ENCODE measurements at places on chromosomes 1 and 21.

DNA sequence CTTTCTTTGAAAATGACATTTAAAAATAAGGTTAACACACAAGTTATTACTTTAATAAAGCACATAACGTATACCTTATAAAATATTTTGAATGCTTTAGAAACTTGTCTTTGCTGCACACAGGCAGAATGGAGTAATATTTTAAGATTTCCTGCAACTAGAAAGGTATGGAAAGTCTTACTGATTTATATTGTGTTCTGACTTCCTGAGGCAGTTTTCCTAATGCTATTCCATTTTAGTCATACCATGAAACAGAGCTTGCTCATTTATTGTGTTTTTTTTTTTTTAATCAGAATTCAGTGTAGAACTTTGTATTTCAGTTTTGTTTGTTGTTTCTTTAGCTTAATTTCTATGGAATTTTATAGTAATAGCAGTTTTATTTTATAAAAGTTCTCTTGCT lies 60.9 kb upstream of the S1PR1 start:
- DNase-seq: no peak

DNA sequence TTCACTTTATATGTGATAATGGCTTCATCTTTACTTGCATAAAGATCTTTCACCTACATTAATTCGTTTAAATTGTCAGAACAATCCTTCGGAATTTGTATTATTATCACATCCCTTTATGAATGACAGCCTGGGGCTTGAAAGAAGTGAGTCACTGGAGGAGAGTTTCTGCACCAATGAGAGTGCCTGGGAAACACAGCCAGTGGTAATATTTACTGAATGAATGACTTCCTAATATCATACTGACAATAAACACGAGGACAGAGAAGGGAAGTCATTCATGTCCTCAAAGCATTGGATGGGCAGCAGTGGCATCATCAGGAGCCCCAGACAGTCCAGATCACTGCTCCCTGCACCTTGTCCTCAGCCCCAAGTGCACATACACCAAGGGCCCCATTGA lies 40.7 kb upstream of the PDE4B start:
- no peak for DNase-seq

DNA sequence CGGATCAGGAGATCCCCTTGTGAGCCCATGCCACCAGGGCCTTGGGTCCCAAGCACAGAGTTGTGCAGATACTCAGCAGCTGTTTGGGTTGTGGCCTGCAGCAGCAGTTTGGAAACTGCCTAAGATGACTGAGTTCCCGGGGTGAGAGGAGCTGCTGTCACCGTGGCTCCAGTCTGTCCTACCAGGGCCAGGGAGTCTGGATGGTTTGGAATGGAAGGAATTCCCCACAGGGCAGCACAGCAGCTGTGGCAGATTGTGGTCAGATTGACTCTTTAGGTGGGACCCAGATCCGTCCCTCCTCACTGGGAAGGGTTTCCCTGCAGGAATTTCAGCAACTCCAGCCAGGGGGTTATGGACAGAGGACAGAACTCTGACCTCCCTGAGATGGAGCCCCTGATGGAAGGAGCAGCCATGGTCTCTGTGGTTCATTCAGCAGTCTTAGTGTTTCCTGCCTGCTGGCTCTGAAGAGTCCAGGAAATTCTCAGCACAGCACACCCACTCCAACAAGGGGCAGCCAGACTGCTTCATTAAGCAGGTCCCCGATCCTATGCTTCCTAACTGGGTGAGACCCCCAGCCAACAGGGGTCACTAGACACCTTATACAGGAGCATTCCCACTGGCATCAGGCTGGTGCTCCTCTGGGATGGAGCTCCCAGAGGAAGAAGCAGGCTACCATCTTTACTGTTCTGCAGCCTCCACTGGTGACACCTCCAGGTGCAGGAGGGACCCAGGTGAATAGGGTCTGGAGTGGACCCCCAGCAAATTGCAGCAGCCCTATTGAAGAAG lies 51.5 kb upstream of the TNFSF4 start:
- no peak for DNase-seq

DNA sequence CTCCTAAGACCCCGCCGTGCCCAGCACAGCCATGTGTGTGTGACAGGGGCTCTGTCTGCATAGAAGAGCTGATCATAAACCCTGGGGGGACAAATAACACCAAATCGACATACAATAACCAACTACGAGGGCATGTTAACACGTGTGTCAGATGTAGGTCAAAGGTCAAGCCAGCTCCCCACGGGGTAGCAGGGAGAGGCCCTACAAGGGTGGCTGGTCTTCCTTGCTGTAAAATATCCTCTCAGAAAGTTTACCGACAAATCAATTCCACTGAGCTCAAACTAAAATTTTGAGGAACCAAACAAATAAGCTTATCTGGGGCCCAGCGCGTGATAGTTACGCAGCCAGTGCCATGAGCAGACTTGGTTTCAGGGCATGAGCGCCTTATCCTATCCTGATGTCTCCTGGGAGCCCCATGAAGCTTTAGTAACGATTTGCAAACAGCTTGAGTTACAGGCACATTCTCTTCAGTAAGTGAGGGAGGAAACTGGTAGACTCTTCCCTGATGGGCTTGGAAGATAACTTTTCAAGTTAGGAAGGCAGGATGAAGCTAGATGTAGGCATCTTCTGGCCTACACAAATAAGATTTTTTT lies 2.7 kb upstream of the TMPRSS3 start:
- no peak for DNase-seq

GRCh38 chr1:209364716-209365115 lies 218.8 kb upstream of the CAMK1G start:
- DNase-seq: no peak

DNA sequence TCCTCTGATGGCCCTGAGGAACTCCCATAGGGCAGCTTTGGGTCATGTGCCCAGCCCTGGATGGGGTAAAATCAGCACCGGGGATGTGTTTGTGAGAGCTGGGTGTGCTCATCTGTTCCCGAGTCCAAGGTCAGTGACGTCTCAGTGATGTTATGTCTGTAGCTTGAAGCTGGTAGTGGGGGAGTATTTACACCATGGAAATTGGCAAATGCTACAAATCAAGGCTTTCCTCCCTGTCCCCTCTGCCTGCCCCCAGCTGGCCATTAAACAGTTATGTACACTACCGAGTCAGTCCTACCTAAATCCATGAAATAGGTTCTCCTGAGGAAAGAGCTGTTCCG lies 117.8 kb upstream of the SLC25A33 start:
- no peak for DNase-seq

DNA sequence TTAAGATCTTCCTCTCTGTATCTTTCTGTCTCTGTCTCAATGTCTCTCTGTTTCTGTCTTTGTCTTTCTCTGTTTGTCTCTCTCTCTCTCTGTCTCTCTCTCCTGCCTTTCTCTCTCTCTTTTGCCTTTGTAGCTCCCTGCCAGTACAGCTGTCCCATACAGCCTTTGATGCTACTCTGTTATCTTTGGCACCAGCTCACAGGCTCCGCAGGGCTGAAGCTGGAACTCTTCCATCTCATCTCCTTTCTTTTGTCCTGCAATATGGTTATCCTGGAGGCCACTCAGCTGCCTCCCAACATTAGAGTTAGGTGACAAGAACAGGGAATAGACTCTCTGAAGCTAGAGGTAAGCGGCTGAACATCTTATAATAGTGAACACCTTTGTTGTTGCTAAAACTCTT lies 354.3 kb upstream of the NEGR1 start:
- DNase-seq: no peak

DNA sequence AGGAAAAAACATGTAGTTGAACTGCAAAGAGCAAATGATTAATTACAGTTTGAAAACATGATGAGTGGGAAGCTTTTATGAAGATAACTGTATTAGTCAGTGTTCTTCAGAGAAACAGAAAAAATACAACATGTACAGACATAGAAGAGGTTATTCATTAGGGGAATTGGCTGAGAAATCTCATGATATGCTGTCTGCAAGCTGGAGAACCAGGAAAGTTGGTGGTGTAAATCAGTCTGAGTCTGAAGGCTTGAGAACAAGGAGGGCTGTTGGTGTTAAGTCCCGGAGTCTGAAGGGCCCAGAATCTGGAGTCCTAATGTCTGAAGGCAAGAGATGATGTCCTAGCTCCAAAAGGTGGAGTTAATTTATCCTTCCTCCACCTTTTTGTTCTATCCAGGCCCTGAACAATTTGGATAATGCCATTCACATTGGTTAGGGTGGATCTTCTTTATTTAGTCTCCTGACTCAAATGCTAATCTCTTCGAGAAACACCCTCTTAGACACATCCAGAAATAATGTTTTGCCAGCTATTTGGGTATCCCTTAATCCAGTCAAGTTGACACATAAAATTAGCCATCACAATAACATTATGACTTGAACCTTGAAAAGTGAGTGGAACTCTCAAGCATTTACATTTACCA lies 672.9 kb upstream of the PTBP2 start:
- DNase-seq: no peak

- DNase-seq: no peak
These were observed 9.2 kb upstream of the RPS6KA1 start for GRCh38 chr1:26520339-26520738.

DNA sequence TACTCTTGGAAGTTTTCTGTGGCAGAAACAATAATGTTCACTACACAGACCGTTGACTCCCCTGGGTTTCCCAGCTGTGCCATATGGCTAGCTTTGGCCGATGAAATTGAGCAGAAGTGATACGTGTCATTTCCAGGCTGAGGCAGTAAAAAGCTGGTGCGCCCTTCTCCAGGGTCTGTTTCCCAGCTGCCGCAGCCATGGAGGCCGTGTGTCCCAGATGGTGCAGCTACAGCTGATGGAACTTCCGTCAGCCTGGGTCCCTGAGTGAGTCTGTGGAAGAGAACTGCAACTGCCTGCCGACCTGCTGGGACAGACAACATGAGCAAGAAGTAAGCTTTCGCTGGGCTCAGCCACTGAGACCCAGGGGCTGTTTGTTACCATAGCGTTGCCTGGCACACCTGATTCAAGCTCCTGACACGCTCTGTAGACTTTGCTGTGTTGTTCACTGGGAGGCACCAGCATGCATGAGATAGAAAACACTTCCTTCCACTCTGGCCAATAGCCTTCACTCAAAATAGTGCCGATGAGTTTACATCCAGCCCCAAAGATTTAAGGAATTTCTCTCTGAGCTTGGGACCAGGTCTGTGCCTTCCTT lies 116.3 kb upstream of the SLC25A33 start:
- DNase-seq: no peak

GRCh38 chr1:40050863-40051262 lies 10.3 kb downstream of the CAP1 start:
- no peak for DNase-seq

GRCh38 chr1:30681782-30682181 lies 41.6 kb downstream of the MATN1 start:
- no peak for DNase-seq

- no peak for DNase-seq
These were observed 31.0 kb downstream of the ATP5PO start for GRCh38 chr21:33884376-33885171.

- DNase-seq: peak; percentile 51
These were observed 590 bp downstream of the CNN3 start for GRCh38 chr1:94926126-94926914.

DNA sequence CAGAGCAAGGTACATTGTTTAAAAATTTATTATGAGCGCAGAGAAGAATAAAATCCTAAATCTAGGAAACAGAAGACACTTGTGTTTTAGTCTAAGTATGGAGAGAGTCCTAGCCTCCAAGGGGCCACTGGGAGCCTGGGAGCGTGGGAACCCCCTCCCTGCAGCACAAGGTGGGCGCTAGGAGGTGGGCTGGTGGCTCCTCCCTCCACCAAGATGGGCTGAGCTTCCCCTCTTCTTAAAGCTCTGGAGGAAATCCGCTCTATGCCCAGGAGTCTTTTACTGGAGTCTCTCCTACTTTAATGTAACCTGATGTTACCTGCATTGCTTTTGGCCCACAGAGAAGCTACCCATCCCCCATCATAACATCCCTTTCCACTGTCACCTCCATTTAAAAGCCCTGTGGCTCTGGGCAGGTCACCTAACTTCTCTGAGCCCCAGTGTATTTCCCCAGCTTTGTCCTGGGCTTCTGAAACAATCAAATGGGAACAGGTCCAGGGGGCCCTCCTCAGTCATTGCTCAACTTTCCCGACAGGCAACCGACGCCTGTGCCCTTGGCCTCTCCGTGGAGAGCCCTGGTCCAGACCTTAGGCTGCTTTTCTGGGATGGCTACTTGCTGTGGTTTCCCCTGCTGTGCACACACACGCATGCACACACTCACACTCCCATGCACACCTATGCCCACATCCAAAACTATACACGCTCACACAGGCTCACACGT lies 181.5 kb downstream of the NPHP4 start:
- DNase-seq: no peak

- DNase-seq: no peak
These were observed 104.4 kb upstream of the BMP8A start for GRCh38 chr1:39386997-39387396.

DNA sequence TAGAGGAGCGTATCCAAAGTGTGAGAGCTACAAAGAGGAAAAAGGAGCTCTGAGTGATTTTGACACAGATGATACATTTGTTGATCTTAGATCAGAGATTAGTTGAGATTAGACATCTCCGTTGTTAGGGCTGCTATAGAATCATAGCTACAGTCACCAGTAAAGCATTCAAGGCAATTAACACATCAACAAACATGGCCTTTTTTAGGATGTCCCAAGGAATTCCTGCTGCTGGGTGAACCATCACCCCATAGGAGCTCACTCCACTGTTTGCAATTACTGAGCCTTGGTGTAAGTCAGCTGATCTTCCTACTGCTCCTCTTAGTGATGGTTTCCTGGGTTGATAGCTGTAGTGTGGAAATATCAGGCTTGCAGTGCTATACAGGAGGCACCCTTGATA lies 6.7 kb upstream of the RSRP1 start:
- no peak for DNase-seq

- DNase-seq: no peak
These were observed 317.6 kb downstream of the PRDM2 start for GRCh38 chr1:14017531-14017961.

GRCh38 chr1:211967704-211968103 lies 67.7 kb downstream of the INTS7 start:
- no peak for DNase-seq

DNA sequence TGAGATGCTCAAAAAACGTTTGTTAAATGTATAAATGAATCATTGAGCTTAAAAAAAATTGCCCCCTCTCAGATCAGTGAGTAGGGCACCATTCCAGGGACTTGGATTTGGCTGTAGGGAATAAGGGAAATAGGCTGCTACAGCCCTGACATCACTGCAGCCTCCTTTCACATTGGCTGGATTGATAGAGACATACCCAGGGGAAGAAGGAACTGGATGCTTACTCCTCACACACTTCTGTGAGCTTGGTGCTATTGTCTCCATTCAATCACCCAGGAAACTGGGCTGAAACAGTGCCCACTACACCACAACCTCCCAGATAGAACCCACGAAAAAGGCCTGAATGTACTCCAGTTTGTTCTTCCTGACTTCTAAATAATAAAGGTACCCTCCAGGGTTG lies 87.2 kb downstream of the TGFBR3 start:
- DNase-seq: no peak

GRCh38 chr1:53946252-53947171 lies at the start of gene LRRC42:
Gene LRRC42, plus strand, starts transcription at chr1:53946350. Its CDS starts 5,650 bp downstream, at chr1:53952000.
- DNase-seq: peak; percentile 95

GRCh38 chr21:32705139-32705538 lies 22.7 kb downstream of the SYNJ1 start:
- no peak for DNase-seq

GRCh38 chr1:16085522-16085921 lies 12.1 kb upstream of the FAM131C start:
- DNase-seq: no peak
